ENCODE measurements at places on chromosomes 5 and 9. TPM values are rescaled to one million over a fixed set of nuclear protein-coding genes. Genes with fewer than 3 reads are reported as not detected.
A peak's percentile ranks its signal among the peaks of the same experiment; 100 is the strongest.

Gene CDKN2A
- polyA plus RNA-seq = 2.4 TPM

GRCh38 chr9:79644048-79644447, 72.3 kb downstream of the TLE4 start:
- no peak for DNase-seq

- no peak for DNase-seq
Observed at GRCh38 chr5:59430066-59430685, 463.4 kb downstream of the PDE4D start.

- DNase-seq = no peak
Observed at GRCh38 chr5:75363111-75363510, 26.1 kb downstream of the HMGCR start.

Gene ACOT12
- not detected for polyA plus RNA-seq

DNA sequence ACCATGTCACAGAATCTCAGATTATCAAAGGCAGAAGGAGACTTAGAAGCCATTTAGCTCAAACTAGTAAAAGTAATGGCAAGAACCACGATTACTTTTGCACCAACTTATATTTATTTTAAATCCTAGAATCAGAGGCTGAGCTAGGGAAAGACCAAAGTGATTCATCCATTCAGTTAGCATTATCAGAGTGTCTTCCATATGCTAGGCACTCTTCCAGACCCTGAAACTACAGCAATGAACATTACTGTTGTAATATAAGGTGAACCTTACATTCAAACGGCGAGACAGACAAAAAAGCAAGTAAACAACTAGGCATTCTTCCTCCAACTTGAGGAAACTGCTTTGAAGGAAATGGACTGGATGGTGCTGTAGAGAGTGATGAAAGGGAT, 7.9 kb downstream of the PDE6A start:
- DNase-seq = no peak

- DNase-seq = no peak
Observed at GRCh38 chr5:57538341-57538955, 55.8 kb upstream of the ACTBL2 start.

- no peak for DNase-seq
Observed at GRCh38 chr9:84598921-84599636, 70.5 kb upstream of the NTRK2 start.

DNA sequence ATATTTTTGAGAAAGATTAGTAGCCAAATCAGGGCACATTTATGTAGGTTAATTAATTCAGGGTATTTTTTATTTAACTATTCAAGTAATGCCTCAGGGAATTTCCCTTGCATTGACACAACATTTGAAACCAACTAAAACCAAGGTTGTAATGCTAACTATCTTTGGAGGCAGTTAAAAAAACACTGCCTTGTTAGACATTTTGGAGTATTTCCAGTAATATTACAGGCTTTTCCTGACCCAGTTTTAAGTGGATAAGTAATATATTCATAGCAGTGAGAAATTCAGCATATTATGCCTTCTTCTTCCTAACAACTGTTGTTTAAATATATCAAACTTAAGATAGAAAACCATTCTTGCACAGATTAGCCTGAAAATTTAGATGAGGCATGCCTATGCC, 175.1 kb downstream of the TMC1 start:
- DNase-seq = no peak

DNA sequence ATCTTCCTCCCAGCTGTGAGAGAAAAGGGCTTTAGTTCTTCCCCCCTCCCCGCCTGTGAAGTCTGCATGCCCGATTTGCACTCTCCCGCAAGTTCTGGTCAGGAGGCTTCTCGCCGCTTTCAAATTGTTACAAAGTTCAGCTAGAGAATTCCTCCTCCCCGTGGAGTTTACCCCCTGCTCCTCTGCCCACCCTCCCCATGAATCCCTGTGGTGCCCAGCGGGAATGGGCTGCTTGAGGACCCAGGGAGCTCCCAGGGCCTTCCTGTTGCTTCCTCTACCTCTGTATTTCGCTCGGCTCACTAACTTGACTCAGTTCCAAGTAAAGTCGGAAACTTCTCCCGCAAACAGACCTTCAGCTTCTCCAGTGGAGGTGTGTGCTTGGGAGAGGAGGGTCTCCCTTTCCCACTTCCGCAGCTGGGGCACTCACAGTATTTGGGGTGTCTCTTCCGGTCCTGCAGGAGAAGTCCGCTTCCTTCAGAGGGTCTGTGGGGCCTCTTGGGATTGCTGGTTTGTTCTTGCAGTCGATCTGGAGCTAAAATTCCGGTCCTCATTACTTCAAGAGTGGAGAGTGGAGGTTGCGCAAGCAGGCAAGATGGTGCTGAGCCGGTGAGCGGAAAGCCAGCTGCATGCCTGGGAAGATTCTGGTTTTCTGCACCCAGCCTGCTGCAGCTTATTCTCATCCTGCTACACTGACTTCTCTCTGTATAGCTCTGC, 97.8 kb downstream of the ADAMTS12 start:
- no peak for DNase-seq

GRCh38 chr5:145198525-145199260, 636.4 kb downstream of the PRELID2 start:
- no peak for DNase-seq

GRCh38 chr5:134420343-134420742, 8.7 kb upstream of the CDKN2AIPNL start:
- DNase-seq = no peak

Gene MED27
- polyA plus RNA-seq = 16.2 TPM

DNA sequence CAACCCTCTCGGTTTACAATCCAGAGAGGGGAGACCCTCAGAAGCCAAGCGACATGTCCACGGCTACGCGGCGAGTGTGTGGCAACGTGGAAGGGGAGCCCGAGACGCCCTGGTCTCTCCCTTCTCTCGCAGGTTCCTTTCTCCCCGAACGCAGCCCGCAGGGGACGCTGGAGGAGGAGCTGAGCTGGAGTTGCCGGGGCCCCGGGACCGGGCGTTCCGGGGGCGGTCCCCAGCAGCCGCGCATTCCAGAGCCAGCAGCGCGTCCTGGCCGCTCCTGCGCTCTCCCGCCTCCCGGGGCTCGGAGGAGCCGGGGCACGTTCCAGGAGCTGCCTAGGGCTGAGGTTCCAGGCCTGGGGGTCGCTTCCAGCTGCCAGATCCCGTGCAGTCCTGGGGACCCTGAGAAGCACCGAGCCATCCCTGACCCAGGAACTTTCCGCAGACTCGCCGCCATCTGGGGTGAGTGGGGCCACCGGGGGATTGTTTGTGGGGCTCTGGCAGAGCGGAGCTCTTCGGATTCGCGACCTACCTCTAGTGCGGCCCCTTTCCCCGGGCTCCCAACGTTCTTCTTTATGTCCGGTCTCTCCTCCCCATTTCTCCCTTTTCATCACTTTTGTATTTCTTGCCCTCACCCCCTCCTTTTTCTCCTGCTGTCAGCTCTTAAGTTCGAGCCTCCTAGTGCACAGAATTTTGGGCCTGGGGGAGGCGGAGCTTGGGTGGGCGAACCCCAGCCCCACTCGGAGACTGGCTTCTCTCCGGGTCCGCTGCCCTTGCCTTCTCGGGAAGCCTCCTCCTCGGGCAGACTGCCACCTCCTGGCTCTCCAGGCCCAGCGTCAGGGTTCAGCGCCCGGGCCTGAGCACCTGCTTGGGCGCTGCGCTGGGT, at the start of gene SMIM3:
SMIM3 (plus strand) TSS at position 241 of the 880 bp plus-strand sequence. CDS start 16,684 bp downstream, outside the sequence.
- DNase-seq = peak; percentile 94

DNA sequence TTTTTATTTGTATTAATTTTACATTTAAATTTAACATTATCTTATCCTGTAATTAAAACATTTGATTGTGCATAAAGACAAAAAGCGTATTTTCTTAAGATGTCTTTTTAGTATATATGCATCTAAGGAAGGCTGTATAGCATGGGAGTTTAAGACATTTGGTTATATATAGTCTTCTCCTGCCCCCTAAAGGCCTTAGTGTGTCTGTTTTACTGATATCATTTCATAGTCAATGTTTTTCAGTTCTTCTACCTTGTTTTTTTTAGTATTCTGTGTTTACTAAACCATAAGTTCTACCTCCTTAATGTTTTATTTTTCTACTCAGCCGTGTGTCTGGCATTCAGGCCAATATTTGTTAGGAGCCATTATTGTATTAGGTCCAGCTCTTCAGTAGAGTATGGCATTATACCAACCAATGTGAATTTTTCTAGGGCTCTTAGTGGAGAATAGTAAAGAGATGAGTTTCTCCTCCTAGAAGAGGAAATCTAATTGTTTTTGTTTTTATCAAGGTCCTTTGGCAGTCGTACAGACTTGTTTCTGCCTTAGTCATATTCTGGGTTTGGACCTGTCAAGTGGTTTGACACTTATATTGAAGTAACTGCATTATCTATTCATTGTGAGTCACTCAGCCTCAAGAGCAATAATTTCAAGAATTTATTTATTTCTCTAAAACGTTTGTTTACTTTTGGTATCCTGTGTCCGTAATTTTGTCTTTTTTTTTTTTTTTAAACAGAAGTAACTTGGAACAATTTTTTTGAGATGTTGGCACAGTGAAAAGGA, 74.8 kb downstream of the SLF1 start:
- no peak for DNase-seq

- DNase-seq = no peak
Observed at GRCh38 chr9:133904346-133905090, 87.6 kb downstream of the VAV2 start.

- DNase-seq = no peak
Observed at GRCh38 chr5:77209495-77210090, 887 bp upstream of the PDE8B start.

GRCh38 chr9:121279776-121280388, 11.9 kb downstream of the GSN start:
- no peak for DNase-seq

Gene SPACA9
- polyA plus RNA-seq = 0.69 TPM

Gene PCDHGA1
- polyA plus RNA-seq = not detected

Gene CSNK1G3
- 21.6 TPM for polyA plus RNA-seq

DNA sequence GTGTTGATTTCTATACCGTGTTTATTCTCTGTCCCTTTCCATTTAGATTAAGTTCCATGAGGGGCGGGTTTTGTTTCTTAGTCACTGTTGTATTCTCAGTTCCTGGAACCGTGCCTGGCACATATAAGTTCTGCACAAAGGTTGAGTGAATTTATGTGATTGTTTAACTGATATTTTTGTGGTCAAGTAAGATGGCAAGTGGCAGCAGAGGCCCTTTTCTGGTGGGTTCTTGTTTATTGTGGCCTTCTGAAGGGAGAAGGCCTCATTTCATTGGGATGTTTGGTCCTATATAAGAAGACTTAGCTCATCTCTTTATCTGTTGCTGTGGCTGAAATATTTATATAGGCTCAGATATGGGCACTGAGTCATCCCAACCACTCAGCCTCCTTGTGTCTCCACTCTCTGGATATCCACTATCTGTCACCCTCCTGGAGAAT, 262.5 kb downstream of the PSAT1 start:
- no peak for DNase-seq

All from sigmoid colon (tissue), 7 donors.